Choroid plexus epithelial cell (primary cell): ENCODE measurements at places on chromosomes 3 and 15.

DNA sequence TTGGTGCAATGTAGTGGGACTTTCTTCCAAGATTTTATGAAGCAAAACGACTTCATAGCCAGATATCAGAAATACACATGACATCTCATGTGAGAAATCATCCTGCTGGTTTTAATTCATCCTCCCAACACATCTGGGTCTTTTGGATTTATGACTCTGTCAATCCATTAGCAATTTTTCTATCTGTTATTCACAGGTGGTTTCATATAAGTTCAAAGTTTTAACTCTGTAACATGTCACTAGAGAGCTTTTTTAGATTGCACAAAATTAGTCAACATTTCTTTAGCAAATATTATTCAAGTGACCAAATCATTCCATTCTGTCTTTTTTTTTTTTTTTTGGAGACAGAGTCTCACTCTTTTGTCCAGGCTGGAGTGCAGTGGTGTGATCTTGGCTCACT, 30.4 kb downstream of the SQOR start:
- DNase-seq: no peak

GRCh38 chr3:179265875-179266274, 15.0 kb upstream of the KCNMB3 start:
- DNase-seq: no peak

- peak; percentile 82 for DNase-seq
These were observed 12.1 kb upstream of the THSD4 start for GRCh38 chr15:71103102-71103676.

DNA sequence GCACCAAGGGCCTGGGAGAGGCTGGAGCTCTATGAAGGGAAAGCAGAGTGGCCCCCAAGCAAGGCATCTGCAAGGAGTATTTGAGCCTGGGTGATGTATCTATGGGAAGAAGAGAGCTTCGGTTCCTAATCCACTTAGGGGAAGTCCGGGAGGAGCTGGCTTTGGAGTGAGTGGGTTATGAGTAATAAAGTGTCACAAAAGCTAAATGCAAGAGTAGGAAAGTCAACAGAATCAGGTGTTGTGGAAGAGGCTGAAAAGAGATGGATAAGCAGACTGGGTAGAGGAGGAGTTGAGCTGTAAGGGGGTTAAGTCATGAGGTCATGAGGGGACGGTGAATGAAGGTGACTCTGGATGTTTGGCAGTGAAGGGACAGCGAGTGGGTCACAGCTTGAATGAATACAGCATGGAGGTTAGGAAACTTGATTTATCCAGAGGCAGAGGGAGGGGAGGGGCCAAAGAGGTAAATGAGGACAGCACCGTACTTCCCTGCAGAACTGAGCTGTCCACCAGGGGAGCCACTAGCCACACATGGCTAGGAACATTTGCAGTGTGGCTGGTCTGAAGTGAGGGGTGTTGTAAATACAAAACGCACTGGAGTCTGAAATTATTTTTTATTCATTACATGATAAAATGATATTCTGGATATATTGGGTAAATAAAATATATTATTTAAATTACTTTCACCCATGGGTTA, 83.3 kb downstream of the ADCY5 start:
- peak; percentile 37 for DNase-seq

- DNase-seq: no peak
These were observed 52.1 kb downstream of the LRTM1 start for GRCh38 chr3:54875596-54876268.

GRCh38 chr3:124202754-124203153, 210.8 kb upstream of the ROPN1 start:
- no peak for DNase-seq

DNA sequence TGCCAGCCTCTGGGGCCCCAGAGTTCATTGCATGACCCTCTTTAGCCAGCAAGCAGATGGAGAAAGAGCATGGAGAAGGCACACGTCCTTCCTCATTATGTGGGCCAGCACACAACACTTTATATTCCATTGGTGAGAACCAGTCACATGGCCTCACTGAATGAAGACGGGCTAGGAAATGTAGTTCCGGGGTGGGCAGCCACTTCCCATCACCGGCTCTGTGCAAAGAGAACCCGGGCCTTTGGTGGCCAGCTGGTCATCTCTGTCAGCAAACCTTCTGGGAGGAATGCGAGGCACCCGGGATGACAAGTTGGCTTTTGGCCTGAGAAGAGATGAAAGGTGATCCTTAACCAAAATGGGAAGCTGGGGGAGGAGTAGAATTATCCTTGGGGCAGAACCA, 90.2 kb upstream of the VGLL4 start:
- no peak for DNase-seq

- DNase-seq: peak; percentile 67
These were observed 8.6 kb upstream of the RPL29 start for GRCh38 chr3:52004163-52004787.

- DNase-seq: no peak
These were observed 581.1 kb downstream of the ZNF385D start for GRCh38 chr3:21169948-21170347.

- no peak for DNase-seq
These were observed 8.0 kb downstream of the MBNL1 start for GRCh38 chr3:152276681-152277080.

- peak; percentile 87 for DNase-seq
These were observed 346.8 kb downstream of the CNTN3 start for GRCh38 chr3:74267588-74268184.

DNA sequence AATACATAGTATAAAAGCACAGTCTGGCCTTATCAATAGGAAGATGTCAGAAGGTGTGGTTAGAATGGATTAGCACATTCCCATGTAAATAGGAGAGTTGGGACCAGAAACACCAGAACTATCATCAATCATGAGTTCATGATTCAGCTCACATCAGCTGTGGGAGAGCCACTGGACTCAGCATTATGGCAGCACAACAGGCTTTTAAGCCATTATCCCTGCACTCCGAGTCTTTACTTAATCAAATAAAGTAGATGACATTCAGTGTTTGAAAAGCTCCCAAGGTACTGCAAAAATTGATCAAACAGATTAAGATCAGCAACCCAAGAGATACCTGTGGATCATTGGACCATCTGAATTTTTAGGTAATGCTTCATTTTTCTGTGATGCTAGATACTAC, 24.7 kb downstream of the PARP14 start:
- no peak for DNase-seq

DNA sequence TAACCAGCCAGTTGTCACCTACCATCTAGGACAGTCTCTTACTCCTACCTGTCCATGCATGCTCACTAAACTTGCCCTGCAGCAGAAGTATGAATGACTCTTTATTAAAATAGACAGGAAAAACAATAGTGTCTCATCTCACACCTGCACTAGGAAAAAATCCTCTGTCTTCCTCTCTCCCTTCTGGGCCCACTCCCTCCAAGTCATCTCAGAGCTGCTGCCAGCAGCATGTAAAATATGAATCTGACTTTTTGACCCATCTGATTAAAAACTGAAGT, 93.5 kb upstream of the THBS1 start:
- no peak for DNase-seq

DNA sequence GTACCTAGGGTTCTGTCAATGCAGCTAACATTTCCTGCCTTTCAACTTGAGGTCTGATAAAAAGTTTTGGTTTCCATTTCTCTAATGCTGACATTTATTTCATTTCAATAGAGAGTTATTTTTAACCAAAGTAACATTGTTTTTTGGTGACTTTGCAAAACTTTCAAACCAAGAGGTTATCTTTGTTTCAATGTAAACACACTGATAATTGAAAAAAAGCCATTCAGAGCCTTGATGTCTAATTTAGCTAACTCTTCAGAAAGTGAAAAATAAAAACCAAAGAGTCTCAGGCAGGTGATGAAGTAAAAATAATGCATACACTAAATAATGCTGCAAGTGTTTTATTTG, 9.6 kb upstream of the TIPARP start:
- no peak for DNase-seq

- no peak for DNase-seq
These were observed 168.6 kb downstream of the KLF13 start for GRCh38 chr15:31495281-31495680.

GRCh38 chr3:17329927-17330326, 412.5 kb downstream of the TBC1D5 start:
- DNase-seq: no peak

GRCh38 chr15:36769098-36769497, 189.7 kb downstream of the CDIN1 start:
- peak; percentile 9 for DNase-seq

DNA sequence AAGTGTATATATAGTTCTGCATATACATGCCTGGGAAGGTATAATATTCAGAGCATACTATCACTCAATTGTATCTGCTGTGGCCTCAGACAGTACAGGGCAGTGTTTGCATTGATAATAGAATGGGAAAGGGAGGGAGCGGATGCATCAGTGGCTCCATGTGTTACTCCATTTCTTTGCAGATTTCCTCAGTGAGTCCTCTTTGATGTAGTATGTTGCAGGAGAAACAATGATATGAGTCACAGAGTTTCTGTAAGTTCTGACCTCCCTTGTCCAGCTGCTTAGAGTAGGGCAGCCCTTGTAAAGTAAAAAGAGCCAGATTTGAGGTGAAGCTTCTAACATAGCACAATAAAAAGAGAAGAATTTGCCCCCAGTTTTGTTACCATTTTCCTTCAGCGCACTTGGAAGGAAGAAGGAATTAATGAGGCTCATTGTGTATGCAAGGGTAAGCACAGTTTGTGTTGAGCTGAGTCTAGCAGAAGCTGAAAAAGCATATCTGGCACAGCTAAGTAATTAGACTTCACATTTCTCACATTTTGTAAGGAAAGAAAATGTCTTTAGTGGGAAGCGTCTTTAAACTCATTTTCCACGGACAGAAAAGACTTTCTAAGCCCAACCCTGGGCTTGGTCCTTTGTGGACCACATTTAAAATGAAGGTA, 555.8 kb upstream of the IL12A start:
- DNase-seq: peak; percentile 53

- no peak for DNase-seq
These were observed 69.0 kb upstream of the FNDC3B start for GRCh38 chr3:171970301-171970788.

DNA sequence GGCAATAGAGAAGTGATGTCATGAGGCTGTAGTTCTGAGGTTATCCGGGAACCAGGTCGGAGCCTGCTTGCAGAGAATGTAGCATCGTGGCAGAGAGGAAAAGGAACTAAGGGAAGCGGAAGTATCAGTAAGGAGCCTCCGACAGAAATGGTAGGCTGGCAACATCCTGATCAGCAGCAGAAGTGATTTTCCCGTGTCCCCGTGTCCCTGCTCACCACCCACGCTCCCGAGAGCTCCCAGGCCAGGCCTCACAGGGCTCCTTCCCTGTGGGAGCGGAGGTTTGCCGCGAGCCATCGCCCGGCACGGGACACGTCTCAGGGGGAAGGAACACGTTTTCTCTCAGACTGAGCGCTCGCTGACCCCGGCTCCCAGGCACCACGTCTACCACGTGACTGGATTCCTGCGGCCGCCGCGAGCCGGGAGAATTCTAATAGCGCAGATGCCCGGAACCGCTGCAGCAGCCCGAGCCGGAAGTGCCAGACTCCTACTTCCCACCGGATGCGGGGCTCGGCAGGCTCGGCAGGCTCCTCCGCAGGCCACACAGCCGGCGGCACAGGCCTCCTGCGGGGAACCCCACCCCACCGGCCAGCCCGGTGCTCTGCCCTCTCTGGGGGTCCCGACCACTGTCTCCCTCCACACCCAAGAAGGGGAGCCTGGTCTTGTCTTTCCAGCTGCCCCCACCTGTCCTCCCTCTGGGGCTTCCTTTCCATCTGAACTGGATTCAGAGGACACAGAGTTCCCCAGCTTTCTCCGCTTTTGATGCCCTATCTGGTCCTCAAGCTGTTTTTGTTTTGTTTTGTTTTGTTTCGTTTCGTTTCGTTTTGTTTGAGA, 99.3 kb downstream of the BDH1 start:
- peak; percentile 95 for DNase-seq

DNA sequence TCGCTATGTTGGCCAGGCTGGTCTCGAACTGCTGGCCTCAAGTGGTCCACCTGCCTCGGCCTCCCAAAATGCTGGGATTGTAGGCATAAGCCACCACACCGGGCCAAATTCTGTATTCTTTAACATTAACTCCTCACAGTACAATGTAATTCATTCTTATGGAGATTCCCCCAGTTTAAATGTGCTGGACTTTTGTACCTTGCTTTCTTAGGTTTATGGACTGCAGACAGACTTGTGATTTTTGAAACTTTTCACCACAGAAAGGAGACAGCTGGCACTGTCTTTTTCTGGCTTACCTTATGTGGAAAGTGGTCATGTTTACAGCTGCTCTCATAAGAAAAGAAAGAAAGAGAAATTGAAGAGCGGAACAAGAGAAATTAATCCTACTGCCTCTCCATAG, 103.8 kb downstream of the IQCH start:
- no peak for DNase-seq

DNA sequence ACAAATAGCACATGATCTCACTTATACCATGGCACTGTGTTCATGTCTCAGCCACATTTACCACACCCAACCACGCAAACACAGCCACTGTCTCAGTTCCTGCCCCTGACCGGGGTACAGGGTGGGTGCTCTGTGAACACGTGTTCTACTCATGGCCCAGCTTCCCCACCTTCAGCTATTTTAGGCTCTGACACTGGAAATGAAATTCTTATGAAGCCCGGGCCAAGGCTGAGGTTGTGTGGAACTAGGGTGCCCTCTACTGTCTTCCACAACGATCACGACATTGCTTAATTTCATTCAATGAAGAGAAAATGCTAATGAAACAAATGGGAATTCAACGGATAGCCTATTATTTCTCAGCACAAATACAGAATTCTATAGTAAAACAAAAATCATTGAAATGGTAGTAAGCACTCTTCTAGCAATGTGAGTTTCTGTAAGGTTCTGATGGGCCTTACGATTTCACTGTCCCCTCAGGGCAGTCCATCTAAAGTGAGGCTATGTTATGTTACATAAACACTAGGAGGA, 2.1 kb upstream of the GABRA5 start:
- DNase-seq: peak; percentile 61

DNA sequence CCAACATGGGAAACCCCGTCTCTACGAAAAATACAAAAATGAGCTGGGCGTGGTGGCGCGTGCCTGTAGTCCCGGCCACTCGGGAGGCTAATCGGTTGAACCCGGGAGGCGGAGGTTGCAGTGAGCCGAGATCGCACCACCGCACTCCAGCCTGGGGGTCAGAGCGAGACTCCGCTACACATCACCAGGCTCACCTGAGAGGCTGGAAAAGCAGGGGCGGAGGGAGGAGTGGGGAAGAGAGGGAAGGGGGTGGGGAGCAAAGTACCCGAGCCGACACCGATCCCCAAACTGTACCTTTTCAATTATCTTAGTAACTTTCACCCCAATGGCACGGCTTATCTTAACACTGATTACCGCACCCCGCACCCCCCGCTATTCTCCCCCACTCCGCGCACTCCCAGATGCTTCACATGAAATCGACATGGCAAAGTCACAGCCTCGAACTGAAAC, 46.4 kb upstream of the SYNM start:
- DNase-seq: no peak

GRCh38 chr15:78716651-78717050, 75.6 kb upstream of the CHRNB4 start:
- DNase-seq: no peak
